Lower lobe of right lung (tissue), 2 donors: ENCODE measurements at places on chromosomes 2 and 18. TPM values are rescaled to one million over a fixed set of nuclear protein-coding genes. Genes with fewer than 3 reads are reported as not detected.

DNA sequence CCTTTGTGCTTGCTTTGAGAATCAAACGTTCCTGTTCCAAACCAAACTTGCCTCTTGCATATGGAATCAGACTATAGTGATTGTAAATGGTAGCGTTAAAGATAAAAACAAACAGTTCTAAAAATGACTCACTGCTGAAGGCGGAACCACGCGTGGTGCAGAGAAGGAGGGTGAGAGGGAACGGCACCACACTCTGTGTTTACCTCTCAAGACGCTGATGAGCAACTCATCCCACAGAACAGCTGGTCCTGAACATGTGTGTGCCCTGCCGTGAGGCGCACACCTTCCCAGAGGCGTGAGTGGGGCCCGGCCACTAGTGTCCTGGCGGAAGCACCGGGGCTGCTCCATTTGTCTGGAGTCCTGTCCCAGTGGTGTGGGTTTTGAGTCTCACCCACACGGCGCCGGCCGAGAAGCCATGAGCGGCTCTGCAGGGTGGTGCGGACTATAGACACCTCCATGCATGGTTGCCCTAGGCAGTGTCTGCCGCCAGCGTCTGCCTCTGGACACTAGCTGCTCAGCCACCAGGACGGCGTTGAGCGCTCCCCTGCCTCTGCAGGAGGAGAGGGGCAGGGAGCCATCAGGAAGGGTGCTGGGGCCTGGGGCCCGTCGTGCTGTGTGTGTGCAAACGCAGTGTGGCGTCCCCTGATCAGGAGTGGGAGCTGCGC lies 52.1 kb downstream of the NFATC1 start:
- H3K27ac ChIP-seq = no peak overlapping the region
- H3K4me1 ChIP-seq = no peaks in the 10 kb centered on the region
- H3K27me3 ChIP-seq = no peaks in the 10 kb centered on the region

DNA sequence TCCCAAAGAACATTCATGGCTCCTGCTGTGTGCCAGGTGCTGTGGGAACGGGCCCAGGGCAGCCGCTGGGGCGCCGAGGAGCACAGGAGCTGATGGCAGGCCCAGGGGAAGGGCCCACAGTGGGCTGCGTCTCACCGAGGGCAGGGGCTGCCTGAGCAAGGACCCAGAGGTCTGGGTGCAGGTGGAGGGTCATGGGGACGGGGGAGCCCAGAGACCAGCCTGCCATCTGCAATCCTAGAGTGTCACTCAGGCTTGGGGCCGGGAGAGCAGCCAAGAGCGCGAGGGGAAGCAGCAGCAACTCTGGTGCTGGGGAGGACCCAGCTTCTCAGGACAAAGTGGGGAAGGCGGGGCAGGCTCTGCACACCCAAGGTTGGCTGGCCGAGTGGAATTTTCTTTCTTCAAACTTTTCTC lies 207.4 kb downstream of the HDAC4 start:
- H3K27ac ChIP-seq = no peak overlapping the region
- H3K4me1 ChIP-seq = no peaks in the 10 kb centered on the region
- H3K27me3 ChIP-seq = no peaks in the 10 kb centered on the region

GRCh38 chr18:13513021-13513420 lies 213.3 kb downstream of the FAM210A start:
- no peaks in the 10 kb centered on the region for H3K4me1 ChIP-seq
- no peaks in the 10 kb centered on the region for H3K36me3 ChIP-seq
- H3K27me3 ChIP-seq = no peaks in the 10 kb centered on the region

DNA sequence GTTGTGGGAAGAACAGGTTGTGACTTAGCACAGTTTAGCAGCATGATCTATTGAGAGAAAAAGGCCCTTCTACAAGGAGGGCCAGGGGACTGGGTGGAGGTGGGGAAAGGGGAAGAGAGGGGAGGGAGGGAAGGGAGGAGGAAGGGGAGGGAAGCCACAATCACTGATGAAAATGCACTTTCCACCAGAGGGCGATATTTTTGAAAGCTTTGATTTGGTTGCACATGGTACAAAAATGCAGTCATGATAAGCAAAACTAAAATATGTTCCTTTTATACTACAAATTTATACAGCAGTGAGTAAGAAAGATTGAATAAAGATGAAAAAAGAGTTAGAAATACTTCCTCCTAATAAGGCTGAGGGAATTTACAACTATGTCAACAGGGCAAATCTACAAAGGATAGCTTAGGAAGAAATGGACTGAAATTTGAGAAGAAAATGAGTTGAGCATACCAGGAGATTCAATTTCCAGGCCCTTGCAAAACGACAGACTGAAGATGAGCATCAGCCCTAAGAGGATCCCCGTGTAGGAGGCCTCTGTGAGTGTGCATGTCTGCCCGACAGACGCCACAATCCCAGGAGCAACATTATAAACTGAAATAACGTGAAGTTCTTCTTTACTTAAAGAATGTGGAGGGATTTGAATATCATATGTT lies 17.2 kb downstream of the SH3YL1 start:
- no peaks in the 10 kb centered on the region for H3K4me1 ChIP-seq
- no peak overlapping the region for H3K4me3 ChIP-seq
- peaks cover 67% of the 10 kb centered on the region for H3K36me3 ChIP-seq
- H3K27ac ChIP-seq = no peak overlapping the region

- no peak overlapping the region for H3K4me3 ChIP-seq
- no peaks in the 10 kb centered on the region for H3K4me1 ChIP-seq
- H3K27me3 ChIP-seq = no peaks in the 10 kb centered on the region
- no peaks in the 10 kb centered on the region for H3K36me3 ChIP-seq
- no peak for DNase-seq
These were observed 112.6 kb downstream of the ARHGAP28 start for GRCh38 chr18:6842081-6842480.

DNA sequence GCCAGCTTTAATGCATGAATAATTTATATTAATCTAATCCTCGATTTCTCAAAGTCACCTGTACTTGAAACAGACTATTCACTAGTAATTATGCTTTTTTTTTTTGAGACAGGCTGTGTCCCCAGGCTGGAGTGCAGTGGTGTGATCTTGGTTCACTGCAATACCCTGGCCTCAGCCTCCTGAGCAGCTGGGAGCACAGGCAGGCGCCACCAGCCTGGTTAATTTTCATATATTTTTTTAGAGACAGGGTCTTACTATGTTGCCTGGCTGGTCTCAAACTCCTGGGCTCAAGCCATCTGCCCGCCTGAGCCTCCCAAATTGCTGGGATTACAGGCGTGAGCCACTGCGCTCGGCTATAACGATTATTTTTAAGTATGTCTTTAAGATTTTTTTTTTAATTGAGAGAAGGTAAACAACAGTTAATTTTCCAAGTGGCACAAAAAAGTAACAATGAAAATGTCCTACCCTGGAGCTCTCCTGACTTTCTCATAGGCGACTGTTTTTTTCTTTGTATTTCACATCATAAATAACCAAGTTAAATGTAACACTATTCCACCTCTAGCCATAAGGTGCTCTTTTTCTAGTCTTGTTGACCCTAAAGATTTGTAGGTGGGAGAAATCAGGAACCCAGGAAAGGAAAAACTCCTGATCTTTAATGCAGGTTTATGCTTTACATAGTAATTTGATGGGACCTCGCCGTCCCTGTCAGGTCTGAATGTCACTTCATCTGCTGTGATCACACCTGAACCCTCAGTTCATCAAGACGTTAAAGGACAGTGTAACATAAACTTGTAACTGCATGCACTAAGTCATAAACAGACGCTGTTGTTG lies 1.3 kb upstream of the ANKRD12 start:
- DNase-seq = no peak
- H3K27me3 ChIP-seq = no peaks in the 10 kb centered on the region
- peak overlapping the region; percentile 83 for H3K4me3 ChIP-seq
- H3K4me1 ChIP-seq = peaks cover 46% of the 10 kb centered on the region
- peaks cover 38% of the 10 kb centered on the region for H3K36me3 ChIP-seq

DNA sequence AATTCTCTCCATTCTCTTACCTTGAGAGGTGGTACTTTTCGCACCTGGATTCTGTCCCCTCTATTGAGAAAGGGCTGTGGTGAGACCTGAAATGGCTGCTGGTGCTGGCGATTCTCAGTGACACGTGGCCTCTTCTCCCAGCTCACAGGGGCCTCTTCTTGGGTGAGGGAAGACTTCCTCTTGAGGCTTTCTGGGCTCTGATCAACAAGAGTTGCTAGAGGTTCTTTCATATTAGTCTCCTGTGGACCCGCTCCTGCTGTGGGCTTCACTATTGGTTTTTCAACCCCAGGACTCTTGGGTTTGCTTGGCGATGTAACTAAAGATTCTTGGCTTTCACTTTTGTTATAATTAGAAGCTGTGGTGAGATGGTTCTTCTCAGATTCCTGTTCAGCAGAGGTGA lies 76.3 kb upstream of the DTNB start:
- H3K4me3 ChIP-seq = no peak overlapping the region
- H3K27me3 ChIP-seq = no peaks in the 10 kb centered on the region
- no peaks in the 10 kb centered on the region for H3K4me1 ChIP-seq
- peaks cover 88% of the 10 kb centered on the region for H3K36me3 ChIP-seq

GRCh38 chr2:38092196-38092902 lies 16.4 kb upstream of the CYP1B1 start:
- H3K4me1 ChIP-seq = peaks cover 38% of the 10 kb centered on the region
- no peak for DNase-seq
- peak overlapping the region; percentile 26 for H3K27ac ChIP-seq
- no peaks in the 10 kb centered on the region for H3K27me3 ChIP-seq
- H3K4me3 ChIP-seq = no peak overlapping the region

The MTCL1 gene
- total RNA-seq = 7.9 TPM

DNA sequence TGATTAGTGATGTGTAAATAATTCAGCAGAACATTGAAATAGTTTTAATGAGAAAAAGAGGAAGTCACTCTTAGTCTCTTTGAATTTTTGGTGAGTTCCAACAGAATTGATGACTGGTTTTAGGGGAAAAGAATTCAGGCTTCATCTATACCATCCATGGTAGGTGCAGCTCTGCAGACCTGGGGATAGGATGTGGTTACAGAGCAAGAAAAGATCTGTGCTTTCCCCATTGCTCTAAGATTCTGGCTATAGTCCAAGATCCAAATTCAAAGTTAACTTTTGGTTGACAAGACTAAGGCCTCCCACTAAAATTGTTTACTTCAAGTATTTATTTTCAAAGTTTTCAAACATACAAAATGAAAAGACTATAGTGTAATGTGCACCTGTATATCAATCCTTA lies 3.6 kb downstream of the UGT1A10 start:
- DNase-seq = no peak
- H3K4me1 ChIP-seq = no peaks in the 10 kb centered on the region
- H3K27me3 ChIP-seq = peaks cover 5% of the 10 kb centered on the region
- H3K4me3 ChIP-seq = no peak overlapping the region
- no peak overlapping the region for H3K27ac ChIP-seq

DNA sequence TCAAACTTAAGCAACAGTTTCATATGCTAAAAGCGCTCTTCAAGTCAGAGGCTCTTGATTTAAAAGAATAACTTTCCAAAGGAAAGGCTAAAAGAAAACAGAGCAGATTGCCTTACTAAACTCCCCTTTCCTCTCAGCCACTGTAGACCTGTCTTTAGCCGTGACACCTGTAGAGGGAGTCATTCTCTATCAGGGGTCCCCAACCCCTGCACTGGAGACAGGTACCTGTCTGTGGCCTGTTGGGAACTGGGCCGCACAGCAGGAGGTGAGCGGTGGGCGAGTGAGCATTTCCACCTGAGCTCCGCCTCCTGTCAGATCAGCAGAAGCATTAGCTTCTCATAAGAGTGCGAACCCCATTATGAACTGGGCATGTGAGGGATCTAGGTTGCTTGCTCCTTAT lies 9.6 kb downstream of the SLC14A1 start:
- H3K4me3 ChIP-seq = no peak overlapping the region
- no peaks in the 10 kb centered on the region for H3K27me3 ChIP-seq
- no peak overlapping the region for H3K27ac ChIP-seq
- no peaks in the 10 kb centered on the region for H3K36me3 ChIP-seq
- no peaks in the 10 kb centered on the region for H3K4me1 ChIP-seq
- DNase-seq = no peak

The IL18RAP gene
- 6.8 TPM for total RNA-seq

GRCh38 chr18:48007955-48008701 lies 77.7 kb upstream of the SMAD2 start:
- peak; percentile 77 for DNase-seq
- peak overlapping the region; percentile 53 for H3K27ac ChIP-seq
- peaks cover 9% of the 10 kb centered on the region for H3K4me1 ChIP-seq
- no peaks in the 10 kb centered on the region for H3K27me3 ChIP-seq
- no peaks in the 10 kb centered on the region for H3K36me3 ChIP-seq
- peak overlapping the region; percentile 66 for H3K4me3 ChIP-seq

The MC5R gene
- not detected for total RNA-seq

The LAMA1 gene
- total RNA-seq = 0.65 TPM

DNA sequence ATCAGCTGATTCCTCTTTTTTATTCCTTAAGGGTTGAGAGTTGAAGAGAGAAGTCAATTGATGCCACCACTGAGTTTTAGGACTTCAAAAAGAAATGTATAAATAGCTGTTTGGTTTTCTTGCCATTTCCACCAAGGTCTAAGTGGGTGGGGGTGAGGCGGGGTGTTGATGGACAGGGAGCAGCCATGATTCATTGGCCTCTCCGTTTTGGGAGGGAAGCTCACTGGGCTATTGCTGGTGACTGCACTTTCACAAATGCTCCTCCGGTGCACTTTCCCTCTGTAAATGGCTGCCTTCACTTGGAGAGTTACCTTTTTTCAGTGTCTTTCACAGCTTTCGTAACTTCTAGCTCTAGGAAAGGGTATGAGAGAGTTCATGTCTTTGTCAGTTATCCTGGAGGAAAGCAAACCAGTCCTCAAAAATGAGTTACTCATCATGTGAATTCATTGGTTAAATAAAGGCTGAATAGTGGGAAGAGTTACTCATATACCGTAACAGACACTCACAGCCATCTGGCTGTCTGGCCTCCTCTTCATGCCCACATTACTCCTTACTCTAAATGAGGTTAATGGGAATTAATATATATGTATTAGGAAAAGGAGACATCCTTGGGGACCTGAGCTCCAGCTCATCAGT lies 17.4 kb upstream of the CTAGE1 start:
- DNase-seq = no peak
- H3K36me3 ChIP-seq = no peaks in the 10 kb centered on the region
- H3K4me3 ChIP-seq = no peak overlapping the region
- no peak overlapping the region for H3K27ac ChIP-seq

DNA sequence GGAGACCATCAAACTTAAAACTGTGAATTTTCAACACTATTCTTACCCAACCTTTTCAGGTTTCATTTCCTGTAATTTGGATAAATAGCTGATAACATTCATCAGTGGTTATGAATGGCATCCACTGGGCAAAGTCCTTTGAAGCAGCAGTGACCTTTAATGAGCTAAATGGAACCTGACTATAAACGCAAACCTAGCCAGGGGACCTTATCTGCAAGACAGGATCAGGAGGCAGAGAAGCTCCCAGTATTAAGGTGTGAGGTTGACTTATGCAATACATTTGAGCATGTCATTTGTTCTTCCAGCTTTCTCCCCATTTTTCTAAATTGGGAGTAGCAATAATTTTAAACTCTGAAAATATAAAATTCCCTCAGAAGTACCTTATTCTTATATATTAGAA lies 38.4 kb downstream of the CREG2 start:
- H3K27me3 ChIP-seq = no peaks in the 10 kb centered on the region
- H3K4me1 ChIP-seq = no peaks in the 10 kb centered on the region
- H3K36me3 ChIP-seq = no peaks in the 10 kb centered on the region
- H3K4me3 ChIP-seq = no peak overlapping the region
- H3K27ac ChIP-seq = no peak overlapping the region

- peak overlapping the region; percentile 85 for H3K4me3 ChIP-seq
- no peak for DNase-seq
- no peaks in the 10 kb centered on the region for H3K36me3 ChIP-seq
- peaks cover 41% of the 10 kb centered on the region for H3K4me1 ChIP-seq
These were observed 918 bp downstream of the EIF5B start for GRCh38 chr2:99338029-99338585.

The VSNL1 gene
- total RNA-seq = 1.6 TPM

The GYPC gene
- 92.6 TPM for total RNA-seq

GRCh38 chr2:68466361-68466777 lies 725 bp downstream of the FBXO48 start:
- H3K36me3 ChIP-seq = no peaks in the 10 kb centered on the region
- DNase-seq = no peak
- no peaks in the 10 kb centered on the region for H3K27me3 ChIP-seq
- H3K4me1 ChIP-seq = peaks cover 20% of the 10 kb centered on the region
